ENCODE measurements at places on chromosomes 1 and 21. TPM values are rescaled to one million over a fixed set of nuclear protein-coding genes. Genes with fewer than 3 reads are reported as not detected.
A peak's percentile ranks its signal among the peaks of the same experiment; 100 is the strongest.

DNA sequence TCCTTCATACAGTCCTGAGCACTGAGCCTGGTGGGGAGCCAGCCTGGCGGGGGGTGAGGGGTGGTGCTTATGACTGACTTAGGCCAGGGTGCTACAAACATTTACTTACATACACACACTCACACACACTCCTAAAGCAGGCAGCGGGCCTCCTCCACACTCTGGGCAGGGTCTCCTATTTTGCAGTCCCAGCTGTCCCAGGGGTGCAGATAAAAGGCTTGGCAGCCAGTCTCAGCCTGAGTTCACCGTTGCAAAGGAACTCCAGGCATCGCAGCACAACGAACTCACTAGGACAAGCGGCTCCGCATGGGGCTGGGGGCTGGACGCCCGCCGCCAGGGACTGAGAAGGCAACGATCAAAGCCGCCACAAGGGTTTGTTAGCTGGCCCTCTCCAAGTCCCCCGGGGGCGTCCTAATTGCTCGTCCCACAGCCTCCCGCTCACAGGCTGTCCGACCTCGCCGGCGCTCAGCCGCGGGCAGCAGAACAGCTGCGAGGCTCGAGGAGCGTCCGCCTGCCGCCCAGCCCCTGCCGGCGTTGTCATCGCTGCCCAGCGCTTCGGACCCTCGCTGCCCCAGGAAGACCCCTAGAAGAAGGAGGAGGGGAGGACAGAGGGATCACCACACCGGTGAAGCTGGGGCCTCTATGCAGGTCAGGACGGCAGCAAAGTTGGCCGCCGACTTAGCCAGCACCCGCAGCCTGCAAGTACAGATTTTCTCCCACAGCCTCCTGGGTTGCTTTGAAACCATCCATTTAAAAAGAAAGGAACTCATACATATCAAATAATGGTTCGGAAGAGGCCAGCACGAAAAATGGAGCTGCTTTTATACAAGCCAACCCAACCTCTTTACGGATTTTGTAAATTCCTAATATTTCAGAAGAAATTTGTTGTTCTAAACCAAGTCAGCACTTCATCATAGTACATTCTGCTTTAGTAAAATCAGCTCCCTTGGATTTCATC lies 6.2 kb downstream of the BARHL2 start:
- peaks cover 80% of the 10 kb centered on the region for H3K27me3 ChIP-seq
- no peak overlapping the region for H3K4me3 ChIP-seq
- DNase-seq: no peak
- peaks cover 12% of the 10 kb centered on the region for H3K4me1 ChIP-seq

DNA sequence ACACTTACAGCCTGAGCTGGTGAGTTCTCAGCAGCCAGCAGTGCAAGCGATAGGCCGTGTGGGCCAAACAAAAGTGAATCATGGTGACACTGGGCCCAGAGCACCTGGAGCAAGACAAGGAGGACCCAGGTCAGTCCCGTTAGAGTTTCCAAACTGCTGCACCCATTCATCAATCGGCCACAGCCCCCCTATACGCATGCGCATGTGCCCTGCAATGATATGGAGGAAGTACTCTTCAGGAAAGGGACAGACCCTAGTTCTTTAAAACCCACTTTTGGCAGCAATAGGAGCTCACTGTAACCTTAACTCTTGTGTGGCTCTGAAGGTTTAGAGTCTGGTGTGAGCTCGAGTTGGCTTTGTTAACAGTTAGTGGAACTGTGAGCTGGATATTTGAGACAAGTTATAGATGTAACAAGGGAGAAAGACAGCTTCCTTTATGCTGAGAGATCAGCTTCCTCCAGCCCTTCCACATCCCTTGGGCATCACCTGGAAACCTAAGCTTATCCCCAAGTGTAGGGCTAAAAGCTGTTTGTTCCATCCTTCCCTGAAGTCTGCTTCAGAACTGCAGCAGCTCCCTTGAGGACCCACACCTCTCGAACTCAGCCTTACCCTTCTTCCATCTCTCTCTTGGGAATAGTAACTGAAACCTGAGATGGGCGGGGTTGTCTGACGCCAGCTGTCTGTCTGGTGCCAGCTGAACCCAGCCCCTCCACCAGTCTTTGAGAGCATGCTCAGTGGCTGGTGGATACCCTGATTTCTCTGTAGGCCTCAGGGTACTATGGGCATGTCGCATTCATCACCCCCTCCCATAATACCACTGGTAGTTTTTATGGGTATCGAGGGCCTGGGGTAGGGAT lies 17.7 kb downstream of the NMNAT1 start:
- no peak overlapping the region for H3K4me3 ChIP-seq
- H3K27ac ChIP-seq: no peak overlapping the region
- no peak for DNase-seq
- H3K27me3 ChIP-seq: no peaks in the 10 kb centered on the region
- no peaks in the 10 kb centered on the region for H3K4me1 ChIP-seq

DNA sequence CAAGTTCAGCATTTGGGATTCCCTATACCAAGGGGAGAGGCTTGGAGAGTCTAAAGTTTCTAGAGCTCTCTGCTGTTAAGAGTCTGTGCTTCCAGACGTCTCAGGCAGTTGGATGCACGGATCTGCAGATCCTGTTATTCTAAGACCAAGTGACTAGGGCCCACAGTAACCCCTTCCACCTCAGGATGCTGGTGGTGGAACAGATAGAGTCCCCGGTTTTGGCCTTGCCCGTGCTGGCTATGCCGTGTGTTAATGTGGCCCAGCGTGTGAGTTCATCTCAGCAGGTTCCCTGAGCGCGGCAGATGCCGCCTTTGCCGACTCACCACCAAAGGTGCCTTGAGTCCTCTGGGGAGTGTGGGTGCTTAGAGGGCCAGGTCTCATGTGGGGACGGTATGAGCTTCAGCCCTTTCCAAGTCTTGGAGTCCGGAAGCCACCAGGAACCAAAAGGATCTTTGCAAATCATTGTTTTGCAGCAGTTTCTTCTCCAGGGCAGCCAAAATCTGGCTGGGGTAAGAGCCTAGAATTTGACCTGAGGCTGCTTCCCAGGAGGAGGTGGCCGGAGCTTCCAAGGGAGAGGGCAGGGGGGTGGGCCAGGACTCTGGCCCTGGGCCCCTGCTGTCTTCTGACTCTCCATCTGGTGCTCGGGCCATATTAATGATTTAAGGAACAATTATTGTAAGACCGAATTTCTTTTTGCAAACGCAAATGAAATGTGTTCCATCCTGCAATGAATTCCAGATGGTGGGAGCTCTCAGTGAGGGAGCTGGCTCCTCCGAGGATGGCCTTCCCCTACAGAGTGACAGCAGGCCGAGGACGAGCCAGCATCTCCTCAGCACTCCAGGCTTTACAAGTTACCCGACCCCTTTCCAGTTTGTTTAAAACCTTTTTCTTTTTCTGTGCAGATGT lies 205.7 kb downstream of the FOXD2 start:
- H3K4me1 ChIP-seq: no peaks in the 10 kb centered on the region
- no peaks in the 10 kb centered on the region for H3K36me3 ChIP-seq
- DNase-seq: no peak
- no peak overlapping the region for H3K27ac ChIP-seq

GRCh38 chr1:42851960-42852607 lies 5.7 kb downstream of the ZNF691 start:
- H3K27me3 ChIP-seq: no peaks in the 10 kb centered on the region
- no peak overlapping the region for H3K4me3 ChIP-seq
- DNase-seq: no peak
- H3K4me1 ChIP-seq: peaks cover 3% of the 10 kb centered on the region
- peak overlapping the region; percentile 31 for H3K27ac ChIP-seq

The AMY1B gene
- not detected for total RNA-seq

The AIRE gene
- not detected for total RNA-seq

The DESI2 gene
- total RNA-seq: 25.4 TPM

The LEMD1 gene
- not detected for total RNA-seq

GRCh38 chr1:182460550-182460951 lies 10.6 kb downstream of the RGSL1 start:
- no peaks in the 10 kb centered on the region for H3K4me1 ChIP-seq
- H3K27ac ChIP-seq: no peak overlapping the region
- no peak overlapping the region for H3K4me3 ChIP-seq
- no peak for DNase-seq

The FCRL1 gene
- 1.8 TPM for total RNA-seq

- DNase-seq: no peak
- H3K4me3 ChIP-seq: no peak overlapping the region
- H3K27me3 ChIP-seq: no peaks in the 10 kb centered on the region
- no peaks in the 10 kb centered on the region for H3K4me1 ChIP-seq
- no peak overlapping the region for H3K27ac ChIP-seq
Observed at GRCh38 chr1:93554883-93555872, 107.3 kb downstream of the FNBP1L start.

The SPRR2E gene
- total RNA-seq: not detected

- no peak overlapping the region for H3K27ac ChIP-seq
- peaks cover 21% of the 10 kb centered on the region for H3K4me1 ChIP-seq
- no peak overlapping the region for H3K4me3 ChIP-seq
- no peaks in the 10 kb centered on the region for H3K36me3 ChIP-seq
Observed at GRCh38 chr1:158249646-158250045, 4.6 kb upstream of the CD1A start.

DNA sequence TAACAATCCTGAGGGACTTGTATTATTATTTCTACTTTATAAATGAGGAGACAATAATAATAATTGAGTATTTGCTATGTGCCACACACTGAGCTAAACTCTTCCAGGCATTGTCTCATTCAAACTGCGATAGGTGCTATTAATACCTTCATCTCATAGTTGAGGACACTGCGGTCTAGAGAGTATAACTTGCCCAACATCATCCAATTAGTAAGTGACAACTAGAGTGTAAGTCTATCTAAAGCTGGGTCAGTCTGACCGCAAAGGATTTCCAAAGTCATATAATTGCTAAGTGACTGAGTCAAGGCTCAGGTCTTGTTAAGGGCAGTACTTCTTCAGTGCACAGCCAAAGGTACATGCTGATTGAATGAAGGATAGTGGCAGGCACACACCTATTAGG lies 9.7 kb downstream of the BCL9 start:
- no peak overlapping the region for H3K27ac ChIP-seq
- H3K4me1 ChIP-seq: peaks cover 6% of the 10 kb centered on the region
- H3K36me3 ChIP-seq: no peaks in the 10 kb centered on the region
- peaks cover 20% of the 10 kb centered on the region for H3K27me3 ChIP-seq
- no peak for DNase-seq
- H3K4me3 ChIP-seq: no peak overlapping the region

The TNFSF4 gene
- 1.7 TPM for total RNA-seq

DNA sequence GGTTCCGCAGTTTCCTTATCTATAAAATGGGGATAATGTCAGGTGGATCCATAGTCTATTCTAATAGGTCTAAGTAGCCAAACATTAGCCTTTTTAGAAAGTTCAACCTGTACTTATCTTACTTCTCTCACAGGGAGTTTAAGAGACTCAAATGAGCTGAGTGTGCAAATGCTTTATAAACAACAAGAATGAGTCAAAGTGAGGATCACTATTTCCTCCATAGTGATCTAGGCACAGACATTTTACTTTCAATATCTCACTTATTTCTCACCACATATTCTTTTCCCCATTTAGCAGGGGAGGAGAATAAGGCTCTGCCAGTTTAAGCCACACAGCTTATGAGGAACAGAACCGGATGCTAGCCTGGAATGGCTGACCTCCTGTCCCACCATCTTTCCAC lies 92.1 kb upstream of the LMO4 start:
- no peak overlapping the region for H3K4me3 ChIP-seq
- no peaks in the 10 kb centered on the region for H3K27me3 ChIP-seq
- no peak for DNase-seq
- no peak overlapping the region for H3K27ac ChIP-seq

- no peak overlapping the region for H3K4me3 ChIP-seq
- H3K36me3 ChIP-seq: no peaks in the 10 kb centered on the region
- H3K27ac ChIP-seq: no peak overlapping the region
- no peak for DNase-seq
- no peaks in the 10 kb centered on the region for H3K27me3 ChIP-seq
Observed at GRCh38 chr1:206467915-206468314, 2.4 kb upstream of the IKBKE start.

Data from natural killer cell (primary cell).